Stimulated activated CD8-positive, alpha-beta memory T cell treated with anti-CD3 and anti-CD28 coated beads, Interleukin-15, amount 100 ng/mL, for 4 hours (primary cell): ENCODE measurements at places on chromosomes 7 and 10.
A peak's percentile ranks its signal among the peaks of the same experiment; 100 is the strongest.

DNA sequence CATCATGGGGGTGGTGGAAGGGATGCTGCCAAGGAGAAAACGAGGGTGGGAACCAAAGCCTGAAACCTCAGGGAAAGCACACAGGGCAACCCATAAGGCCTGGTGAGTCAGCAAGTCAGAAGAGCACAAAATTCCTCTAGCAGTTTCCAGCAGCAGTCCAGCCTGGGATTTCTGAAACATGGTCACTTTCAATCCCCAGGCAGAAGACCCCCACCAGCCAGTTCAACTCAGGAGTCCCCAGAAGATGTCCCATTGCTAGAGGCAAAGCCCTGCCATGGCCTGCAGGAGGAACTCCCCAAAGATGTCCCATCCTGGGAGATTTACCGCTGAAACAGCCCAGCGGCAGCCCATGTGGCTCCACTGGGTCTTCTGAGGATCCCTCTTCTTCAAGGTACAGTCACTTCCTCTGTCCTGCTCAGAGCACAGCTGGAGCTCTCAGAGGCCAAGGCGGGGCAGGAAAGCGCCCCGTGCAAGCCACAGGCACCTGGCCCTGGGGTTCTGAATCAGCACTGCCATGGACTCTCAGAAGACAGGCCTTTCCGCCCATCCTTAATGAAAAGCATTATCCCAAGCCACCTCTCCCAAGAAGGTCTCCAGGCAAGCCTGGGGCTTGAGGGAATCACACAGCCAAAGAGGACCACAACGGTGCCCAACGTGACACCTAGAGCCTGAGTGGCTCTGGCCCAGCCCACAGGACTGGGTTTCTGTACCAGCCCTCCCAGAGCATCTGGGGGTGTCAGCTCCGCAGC lies 196.9 kb downstream of the GRID1 start:
- no peak for DNase-seq

DNA sequence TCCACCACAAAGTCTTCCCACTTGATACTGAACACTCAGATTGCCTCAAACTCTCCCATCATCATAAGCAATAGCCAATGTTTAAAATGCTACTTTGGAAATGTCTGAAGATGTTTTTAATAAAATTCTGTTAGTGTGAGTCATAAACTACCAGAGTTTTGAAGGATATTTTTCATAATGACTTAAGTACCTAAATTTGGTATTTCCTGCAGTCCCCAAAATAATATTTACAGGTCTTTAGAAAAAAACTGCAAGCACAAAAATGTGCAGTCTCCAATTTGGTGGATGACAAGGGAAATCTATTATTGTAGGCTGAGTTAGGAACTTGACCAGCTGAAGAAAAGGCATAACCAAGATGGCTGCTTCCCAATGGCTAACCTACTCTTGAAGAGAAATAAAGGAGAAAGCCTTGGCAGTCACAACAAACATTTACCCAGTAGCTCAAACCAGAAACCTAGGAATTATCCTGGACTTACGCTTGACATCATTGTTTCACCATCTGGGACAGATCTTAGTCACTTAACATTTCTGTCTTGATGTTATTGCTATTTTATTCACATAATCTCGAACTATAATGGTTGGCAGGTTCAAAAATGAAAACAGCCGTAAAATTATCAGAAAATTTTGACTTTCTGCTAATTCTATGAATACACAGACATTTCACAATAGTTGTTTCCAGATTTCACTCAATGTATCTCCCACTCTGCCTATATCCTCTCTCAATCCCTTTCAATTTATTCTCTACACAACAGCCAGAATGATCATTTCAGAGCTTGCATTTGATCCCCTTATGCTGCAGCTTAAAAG lies 111.2 kb upstream of the STEAP1B start:
- no peak for DNase-seq

GRCh38 chr10:99339563-99340047 lies 10.4 kb downstream of the CNNM1 start:
- DNase-seq = no peak

DNA sequence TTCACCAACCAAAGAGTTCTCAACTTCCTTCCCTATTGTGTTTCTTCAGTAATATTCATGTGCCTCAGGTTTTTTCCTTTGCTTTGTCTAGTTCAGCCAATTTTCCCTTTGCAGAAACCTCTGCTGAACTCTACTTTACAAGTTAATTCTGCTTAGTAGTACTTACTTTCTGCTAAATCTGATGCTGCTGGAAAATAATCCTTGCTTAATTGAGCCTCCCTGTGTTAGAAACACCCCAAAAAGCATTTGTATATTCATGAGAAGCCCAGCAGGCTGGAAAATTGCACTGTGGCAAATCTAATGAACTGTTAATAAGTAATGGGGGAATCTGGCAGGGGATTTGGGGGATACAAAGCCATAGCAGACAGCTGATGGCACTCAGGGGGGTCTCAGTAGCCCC lies 78.5 kb downstream of the CDCA7L start:
- DNase-seq = no peak

- DNase-seq = peak; percentile 75
Observed at GRCh38 chr10:96830511-96831199, 1.4 kb upstream of the LCOR start.

GRCh38 chr10:84256510-84257342 lies 11.9 kb downstream of the RGR start:
- DNase-seq = no peak

GRCh38 chr7:111763221-111763801 lies 201.0 kb upstream of the IMMP2L start:
- DNase-seq = no peak

DNA sequence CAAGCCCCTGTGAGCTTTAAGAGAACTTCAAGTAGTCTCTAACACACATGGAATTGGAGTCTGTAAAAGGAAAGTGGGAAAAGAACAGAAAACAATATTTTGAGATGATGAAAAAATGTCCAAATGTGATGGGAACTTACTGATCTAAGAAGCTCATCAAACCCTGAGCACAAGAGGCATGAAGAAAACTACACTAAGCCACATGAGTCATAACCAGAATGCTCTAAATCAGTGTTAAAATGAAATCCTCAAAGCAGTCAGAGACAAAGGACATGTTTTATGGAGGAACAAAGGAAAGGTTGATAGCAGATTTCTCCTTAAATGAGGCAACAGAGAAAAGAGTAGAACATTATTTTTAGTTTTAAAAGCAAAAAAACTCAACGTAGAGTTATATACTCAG lies 37.2 kb downstream of the ZNF33A start:
- DNase-seq = no peak

DNA sequence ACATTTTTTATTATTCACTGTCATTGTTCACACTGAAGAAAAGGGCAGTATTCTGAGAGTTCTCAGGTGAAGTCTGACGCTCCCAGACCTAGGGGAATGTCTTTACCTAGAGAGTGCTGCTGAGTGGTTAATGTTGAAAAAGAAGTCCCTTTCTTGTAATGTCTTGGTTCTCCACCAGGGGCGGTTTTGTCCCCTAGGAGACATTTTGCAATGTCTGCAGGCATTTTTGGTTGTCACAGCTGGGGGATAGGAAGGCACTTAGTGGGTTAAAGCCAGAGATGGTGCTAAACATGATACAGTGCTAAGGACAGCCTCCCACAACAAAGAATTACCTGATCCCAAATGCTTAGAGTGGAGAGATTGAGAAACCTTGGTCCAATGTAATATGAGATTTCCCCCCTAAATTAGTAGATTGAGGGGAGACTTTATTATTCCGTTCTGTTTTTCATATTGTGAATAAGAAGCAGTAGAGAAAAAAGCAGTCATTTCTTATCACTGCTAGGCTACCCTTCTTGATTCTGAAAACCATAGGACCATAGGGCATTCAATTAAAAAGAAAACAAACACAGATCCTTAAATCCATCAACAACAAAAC lies 13.1 kb downstream of the UMAD1 start:
- DNase-seq = no peak

GRCh38 chr7:156604836-156605695 lies 35.5 kb upstream of the RNF32 start:
- no peak for DNase-seq

DNA sequence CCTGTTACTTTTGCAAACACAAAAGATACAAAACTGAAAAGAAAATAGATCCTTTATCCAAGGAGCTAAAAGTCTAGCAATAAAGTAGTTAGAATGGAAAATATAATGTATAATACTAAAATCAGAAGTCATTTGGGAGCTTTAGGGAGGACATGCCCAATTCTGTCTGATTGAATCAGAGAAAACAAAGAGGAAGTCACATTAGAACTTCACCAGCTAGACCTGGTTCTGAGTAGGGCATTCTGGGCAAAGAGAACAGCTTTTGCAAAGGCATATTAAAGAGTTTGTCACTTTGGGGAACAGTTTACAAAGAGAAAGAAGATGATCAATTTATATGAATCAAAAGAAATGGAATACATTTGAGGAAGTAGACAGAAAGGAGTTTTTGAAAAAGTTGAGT lies 107.0 kb upstream of the PRSS1 start:
- DNase-seq = no peak
